Breast epithelium (tissue), 4 donors: ENCODE measurements at places on chromosomes 7 and 10.

DNA sequence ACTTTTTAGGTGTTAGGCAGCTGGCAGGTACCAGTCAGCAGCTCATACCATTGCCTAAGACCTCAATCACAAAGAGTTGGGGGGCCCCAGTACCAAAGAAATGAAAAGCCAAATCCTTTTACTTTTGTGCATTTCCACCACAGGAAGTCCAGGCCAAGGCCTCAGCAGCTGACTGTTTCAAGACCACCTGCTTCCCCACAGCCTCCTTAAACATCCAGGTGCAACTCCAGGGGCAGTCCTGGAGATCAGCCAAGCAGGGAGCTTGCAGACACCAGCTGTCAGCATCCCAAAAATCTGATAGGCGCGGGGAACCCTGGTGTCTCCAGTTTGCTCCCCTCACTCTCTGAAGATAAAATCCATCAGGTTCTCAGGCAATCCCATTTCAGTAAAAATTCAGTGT is 91.5 kb upstream of the EFCAB10 start:
- no peak for DNase-seq

DNA sequence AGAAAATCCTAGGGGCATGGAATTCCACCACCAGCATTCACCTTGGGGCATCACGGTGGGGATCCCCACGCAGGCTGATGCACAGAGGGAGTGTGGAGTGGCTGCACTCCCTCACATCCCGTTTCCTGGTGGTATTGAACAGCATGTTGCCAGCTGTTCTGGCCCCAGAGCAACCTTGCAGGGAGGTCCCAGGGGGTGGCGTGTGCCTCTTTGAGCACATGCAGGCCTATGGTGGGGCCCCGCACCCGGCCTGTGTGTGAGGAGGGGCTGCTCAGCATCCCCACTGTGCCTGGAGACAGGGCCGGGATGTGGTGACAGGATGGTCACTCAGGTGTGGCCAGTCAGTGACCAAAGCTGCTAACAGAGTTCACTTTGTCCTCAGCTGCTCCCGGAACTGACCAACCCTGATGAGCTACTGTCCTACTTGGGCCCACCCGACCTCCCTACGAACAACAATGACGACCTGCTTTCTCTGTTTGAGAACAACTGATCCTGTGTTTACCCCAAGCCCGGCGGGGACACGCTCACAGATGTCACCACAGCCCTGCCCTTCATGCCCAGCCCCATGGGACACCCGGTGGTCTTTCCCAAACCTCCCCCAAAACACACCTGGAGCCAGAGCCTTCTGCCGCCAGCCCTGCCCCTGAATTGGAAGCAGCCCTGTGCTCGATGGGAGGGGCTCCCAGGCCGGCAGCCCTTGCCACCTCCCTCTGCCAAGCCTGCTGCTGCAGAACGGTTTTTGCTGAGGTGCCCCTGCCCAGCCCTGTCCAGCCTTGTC is 18.7 kb downstream of the ZMIZ2 start:
- no peak for DNase-seq

DNA sequence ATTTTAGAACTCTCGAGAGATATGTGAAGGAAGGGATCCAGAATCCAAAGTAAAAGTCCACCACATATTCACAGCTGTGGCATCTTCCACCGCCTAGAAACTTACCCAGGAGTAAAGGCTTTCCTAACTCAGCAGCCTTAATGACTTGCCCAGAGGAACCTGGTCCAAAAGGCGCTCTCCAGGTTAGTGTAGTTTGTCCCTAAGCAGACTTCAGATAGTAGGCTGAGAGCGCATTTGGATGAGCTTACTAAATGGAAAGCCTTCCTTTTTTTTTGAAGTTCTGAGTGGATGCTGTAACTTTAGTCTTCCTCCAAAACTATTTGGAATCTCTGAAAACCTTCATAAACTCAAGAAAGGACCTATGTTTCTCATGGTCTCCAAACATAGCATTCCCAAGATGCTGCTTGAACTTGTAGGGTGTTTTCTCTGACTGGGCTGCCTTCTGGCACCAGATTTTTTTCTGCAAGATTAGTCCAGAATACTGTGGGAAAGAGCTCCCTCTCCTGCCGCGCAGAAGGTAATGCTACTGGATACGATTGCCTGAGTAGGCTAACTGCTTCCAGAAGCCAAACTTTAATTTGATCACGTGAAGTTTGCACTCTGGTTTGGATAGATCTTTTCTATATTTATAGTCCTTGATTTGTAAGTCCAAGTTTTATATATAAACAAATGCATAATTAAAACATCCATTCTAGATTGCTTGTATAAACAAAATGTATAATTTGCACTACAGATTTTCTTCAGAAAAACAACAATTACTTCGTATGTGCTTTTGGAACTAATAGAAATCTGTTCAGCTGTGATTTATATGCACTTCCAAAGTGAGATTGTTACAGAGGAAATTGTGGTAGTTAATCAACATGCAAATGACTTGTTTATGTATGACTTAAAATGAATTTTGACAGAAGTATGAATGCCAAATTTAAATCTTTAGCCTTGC is 19.6 kb upstream of the GPR37 start:
- no peak for DNase-seq

GRCh38 chr7:101235050-101235449 is 2.6 kb downstream of the CLDN15 start:
- no peak for DNase-seq

- peak; percentile 90 for DNase-seq
Measured at GRCh38 chr10:21497177-21497807, 28.2 kb downstream of the SKIDA1 start.

DNA sequence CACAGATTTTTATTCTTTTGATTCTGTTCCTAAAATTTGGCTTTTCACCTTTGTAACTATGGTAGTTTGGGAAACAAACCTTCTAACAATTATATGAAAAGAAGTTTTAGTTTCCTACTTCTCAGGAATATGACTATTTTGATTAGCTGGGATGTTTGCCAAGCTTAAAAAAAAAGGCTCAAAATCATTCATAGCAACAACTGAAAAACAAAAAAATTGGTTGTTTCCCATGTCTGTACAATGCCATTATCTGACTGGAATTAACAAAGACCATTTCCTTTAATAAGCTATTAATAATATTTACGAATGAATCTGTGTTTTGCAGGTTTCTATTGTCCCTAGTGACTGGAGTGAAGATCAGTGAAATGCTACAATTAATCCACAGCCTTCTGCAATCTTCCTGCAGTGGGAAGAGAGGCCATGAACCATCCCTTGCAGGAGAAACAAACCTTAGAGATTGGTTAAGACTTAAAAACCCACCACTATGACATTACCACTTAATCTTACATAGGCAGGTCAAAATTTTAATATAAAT is 4.2 kb downstream of the PURB start:
- no peak for DNase-seq

DNA sequence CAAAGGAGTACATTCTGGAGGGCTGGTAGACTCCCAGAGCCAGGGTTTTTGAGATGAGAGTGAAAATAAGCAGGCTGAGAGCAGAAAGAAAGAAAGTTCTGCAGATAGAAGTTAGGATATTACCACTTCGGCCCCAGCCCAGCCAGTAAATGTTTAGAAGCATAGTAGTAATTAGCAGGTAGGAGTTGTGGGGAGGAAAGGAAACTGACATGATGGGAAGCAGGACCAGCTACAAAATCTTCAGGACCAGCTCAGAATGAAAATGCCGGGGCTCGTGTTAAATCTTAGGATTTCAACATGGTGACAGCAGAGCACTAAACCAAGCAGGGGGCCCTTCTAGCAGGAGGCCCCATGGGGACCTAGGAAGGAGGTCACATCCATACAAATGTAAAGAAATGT is 28.7 kb downstream of the PRSS2 start:
- no peak for DNase-seq

GRCh38 chr10:101062232-101063049 is 652 bp downstream of the KAZALD1 start:
- DNase-seq: no peak

- no peak for DNase-seq
Measured at GRCh38 chr10:36178616-36179015, 536.5 kb upstream of the FZD8 start.

- peak; percentile 48 for DNase-seq
Measured at GRCh38 chr10:118800920-118801319, 46.1 kb upstream of the CACUL1 start.

DNA sequence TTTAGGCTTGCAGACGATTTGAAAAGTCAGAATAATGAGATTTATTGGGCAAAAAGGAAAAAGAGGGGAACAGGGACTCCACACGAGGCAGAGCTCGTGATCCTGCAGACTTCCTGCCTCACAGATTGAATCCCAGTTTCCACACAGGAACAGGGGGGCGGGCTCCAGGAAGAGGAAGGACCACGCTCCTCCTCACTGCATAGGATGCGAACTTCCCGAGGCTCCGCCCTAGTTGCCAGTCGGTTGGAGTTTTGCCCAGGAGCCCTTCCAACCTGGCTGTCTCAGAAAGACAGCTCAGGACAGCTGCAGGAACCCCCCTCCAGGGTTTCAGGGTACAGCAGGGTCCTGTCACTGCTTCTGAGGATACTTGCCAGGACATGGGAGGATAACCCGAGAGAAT is 488.3 kb upstream of the ADARB2 start:
- no peak for DNase-seq

DNA sequence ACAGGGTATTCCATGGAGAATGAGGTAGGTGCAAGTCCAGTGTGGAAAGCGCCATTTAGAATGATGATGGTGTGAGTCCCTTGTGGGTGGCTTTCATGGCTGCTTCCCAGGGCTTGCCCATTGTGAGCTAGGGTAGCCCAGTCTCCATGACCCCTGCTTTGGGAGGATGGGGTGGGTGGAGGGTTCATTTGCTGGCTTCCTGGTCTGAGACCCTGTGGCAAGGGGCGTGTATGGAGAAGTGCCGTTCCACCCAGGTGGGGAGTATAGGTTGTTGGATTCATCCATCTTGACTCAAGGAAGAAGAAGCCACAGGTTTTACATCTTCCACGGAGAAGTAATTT is 27.7 kb downstream of the CCM2 start:
- no peak for DNase-seq

DNA sequence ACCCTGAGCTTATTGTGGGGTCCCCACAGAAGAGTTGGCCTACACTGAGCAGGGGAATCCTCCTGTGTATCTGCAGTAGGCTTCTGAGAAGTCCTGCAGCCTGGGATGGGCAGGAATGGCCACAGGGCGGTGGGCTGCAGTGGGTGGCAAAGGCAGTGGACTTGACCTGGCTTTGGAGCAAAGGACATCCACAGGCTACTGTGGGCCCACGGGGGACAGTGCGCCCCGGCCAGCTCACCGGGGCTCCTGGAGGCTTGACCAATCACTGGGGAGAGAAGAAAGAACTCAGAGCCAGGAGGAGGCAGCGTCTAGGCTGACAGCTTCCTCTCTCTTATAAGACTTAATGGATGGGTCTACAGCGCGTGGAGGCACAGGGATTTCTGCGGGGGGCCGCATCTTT is 488.8 kb upstream of the MGMT start:
- DNase-seq: no peak

GRCh38 chr10:131038056-131038455 is 273.5 kb downstream of the TCERG1L start:
- no peak for DNase-seq
